ENCODE measurements at places on chromosomes 2 and 18. TPM values are rescaled to one million over a fixed set of nuclear protein-coding genes. Genes with fewer than 3 reads are reported as not detected.

AGXT gene
- total RNA-seq: 1,805 TPM

C2orf81 gene
- total RNA-seq: 0.38 TPM

ITGA4 gene
- total RNA-seq: 2.3 TPM

GRCh38 chr2:144379851-144380311 is 140.0 kb downstream of the ZEB2 start:
- DNase-seq: no peak

DNA sequence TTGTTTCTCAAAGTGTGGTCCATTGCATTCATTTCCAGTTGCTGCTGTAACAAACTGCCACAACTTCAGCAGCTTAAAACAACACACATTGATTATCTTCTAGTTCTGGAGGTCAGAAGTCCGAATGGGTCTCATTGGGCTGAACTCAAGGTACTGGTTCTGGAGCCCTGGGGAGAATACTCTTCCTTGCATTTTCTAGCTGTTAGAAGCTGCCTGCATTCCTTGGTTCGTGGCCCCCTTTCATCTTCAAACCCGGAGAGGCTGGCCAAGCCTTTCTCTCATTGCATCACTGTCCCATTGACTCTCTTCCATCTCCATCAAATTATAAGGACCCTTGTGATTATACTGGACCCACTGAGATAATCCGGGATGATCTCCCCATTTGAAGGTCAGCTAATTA is 98.1 kb downstream of the SPATS2L start:
- DNase-seq: no peak

DNA sequence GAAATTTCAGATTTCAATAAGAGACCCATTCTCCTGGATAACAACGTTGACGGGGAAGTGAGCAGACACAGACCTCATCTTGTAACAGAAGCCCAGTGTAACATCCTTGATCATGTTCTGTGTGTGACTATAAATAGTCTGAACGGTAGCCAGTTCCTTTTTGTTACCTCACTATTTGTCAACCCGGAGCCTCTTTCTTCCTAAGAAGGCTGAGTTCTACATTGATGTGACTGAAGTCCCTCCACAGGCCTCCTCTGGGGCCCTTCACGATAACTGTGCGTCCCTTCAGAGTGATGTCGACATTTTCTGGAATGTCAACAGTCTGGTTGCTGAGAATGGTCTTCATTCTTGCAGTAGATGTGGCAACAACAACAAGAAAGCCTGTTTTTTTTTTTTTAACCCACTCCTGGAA is 6.3 kb upstream of the PLEKHM3 start:
- no peak for DNase-seq

- DNase-seq: no peak
Measured at GRCh38 chr2:148896136-148896535, 21.1 kb downstream of the KIF5C start.

GRCh38 chr2:38565333-38565732 is 37.4 kb downstream of the HNRNPLL start:
- no peak for DNase-seq

- no peak for DNase-seq
Measured at GRCh38 chr2:106894545-106894944, 8.6 kb upstream of the ST6GAL2 start.

GRCh38 chr2:220509096-220509757 is 881.8 kb downstream of the SLC4A3 start:
- no peak for DNase-seq
